ENCODE measurements at places on chromosomes 7 and 10. TPM values are rescaled to one million over a fixed set of nuclear protein-coding genes. Genes with fewer than 3 reads are reported as not detected.

DNA sequence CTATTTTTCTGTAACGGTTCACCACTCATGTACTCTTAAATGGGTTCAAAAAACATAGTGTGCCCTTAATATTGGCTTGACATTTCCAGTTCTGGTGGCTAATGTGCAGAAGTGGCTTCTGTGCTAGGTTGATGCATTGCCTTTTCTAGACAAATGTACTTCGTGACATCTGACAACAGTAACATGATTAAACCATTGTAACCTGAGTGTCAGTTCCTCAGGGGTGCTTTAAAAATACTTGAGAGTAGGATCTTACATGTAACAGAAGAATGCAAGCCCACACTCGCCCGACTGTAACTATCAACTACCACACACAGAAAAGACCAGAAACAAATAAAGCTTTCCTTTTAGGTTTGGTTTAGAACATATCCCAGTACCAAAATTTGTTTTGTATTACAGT lies 393.4 kb upstream of the NFE2L3 start:
- no peak for DNase-seq

Gene TMUB1
- total RNA-seq, result 32.8 TPM

DNA sequence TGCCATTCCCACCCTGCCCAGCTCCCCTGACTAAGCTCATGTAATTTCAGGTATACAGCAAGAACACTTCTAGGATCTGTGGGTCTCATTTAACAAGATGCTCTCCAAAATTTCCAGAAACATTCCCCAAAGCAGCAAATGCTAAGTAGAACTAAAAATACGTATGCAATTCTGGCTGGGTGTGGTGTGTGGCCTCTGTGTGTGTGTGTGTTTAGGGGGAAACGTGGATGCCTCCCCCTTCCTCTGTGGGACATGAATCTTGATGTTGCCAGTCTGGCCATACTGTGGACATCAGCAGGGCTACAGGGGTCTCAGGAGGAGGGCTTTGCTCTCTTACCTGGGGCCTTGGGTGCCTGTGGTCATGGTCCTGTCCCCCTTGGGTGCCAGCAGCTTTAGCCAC lies 18.4 kb downstream of the EMX2 start:
- no peak for DNase-seq

Gene CPED1
- total RNA-seq, result 12.6 TPM

Gene AS3MT
- 0.86 TPM for total RNA-seq
